ENCODE measurements at places on chromosomes 2 and 18.

- DNase-seq = no peak
Observed at GRCh38 chr2:199772035-199772976, 78.7 kb downstream of the FTCDNL1 start.

DNA sequence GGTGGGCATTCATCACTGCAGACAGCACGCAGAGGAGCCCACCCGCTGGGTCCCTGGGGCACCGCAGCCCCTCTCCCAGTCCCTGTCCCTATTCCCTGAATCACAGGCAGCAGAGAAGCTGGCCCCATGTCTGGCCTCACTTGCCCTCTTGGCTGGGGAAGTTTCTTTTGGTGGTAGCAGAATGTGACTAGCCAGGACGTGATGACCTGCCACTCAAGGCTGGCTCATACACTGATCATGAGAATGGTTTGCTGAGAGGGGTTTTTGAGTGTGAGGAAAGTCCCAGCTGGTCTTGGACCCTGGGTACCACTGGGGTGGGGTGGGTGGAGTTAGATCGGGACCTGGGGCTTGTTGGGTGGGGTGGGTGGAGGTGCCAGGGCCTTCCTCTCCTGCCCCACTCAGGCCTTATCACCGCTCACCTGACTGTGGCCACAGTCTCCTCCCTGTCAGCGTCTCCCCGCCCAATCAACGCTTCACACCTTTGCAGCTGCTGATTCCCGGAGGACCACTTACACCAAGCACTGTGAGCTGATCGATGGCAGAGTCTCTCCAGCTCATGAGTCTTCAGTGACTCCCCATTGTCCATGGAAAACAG lies 28.9 kb upstream of the FOSL2 start:
- DNase-seq = no peak

GRCh38 chr2:241633561-241633960 lies 3.4 kb downstream of the THAP4 start:
- no peak for DNase-seq

DNA sequence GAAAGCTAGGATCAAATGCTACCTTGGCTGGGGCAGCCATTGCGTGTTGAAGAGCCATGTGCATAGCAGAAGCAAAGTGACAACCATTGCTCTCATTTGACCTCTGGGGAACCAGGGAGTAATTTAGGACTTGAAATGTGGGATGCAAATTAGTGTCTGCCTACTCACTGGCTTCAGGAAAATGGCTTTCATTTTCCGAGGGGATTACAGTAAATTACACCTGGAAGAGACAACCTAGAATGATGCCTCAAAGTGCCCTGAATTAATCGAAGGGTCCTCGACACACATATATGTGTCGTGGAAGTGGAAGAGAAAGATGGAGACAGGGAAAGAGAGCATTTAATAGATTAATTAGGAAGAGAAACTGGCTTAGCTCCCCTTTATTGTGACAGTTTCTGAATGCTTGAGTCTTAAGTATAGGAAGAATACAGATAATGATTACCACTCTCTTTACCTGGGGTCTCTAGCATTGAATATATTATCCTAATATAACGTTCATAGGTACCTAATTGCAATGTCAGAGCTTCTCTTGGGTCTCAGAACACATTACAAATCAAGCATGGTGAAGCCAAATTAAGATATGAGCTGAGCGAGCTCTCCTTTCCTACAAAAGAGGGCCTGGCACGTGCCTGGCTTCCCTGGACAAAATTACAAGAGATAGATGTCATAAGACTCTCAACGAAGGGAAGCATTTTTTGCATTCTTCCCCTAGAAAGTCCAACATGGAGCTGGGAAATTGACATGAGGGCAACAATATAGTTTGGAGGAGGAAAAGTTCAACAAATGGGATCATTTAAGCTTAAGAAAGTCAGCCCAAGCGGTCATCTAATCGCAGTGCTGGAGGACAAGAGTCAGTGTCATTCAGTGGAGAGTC lies 59.5 kb downstream of the MYCN start:
- DNase-seq = no peak

- no peak for DNase-seq
Observed at GRCh38 chr2:228613133-228613850, 431.8 kb upstream of the SPHKAP start.

DNA sequence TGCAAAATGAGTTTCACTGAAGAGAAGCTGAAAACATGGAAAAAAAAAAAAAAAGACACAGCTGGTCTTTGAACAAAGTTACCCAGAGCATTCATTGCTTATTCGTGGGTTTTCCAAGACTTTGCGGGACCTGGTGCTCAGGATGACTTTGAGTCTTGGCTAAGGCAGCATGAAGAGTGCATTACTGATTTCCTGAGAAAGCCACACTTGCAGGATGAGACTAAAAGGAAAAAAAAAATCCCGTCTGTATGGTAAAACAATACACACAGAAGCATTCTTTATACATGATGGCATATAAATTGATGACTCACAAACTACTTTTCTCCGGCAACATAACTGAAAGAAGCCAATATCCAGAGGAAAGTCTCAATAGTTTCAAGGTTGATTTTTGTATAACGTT lies 195.4 kb downstream of the SPP2 start:
- DNase-seq = no peak

DNA sequence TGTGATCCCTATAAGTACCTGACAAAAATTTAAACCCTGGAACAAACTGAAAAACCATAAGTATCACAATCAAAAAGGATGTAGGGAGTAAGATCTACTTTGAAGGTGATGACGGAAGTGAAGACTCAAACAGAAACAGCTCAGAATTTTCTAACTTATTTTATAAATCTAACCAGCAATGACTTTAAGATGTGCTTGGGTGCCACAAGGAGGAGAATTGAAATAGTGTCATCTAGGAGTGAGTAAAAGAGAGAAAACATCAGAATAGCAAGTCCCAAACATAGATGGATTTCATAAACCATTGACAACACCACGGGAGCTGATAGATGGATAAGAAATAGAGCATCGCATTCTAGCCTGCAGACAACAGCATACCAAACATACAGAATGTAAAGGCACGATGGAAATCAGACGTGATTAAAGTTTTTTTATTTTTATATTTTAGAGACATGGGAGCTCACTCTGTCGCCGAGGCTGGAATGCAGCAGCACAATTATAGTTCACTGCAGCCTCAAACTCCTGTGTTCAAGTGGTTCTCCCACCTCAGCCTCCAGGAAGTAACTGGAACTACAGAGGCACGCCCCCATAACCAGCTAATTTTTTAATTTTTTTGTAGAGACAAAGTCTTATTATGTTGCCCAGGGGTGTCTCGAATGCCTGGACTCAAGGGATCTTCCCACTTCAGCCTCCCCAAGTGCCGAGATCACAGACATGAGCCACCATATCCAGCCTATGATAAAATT lies 36.9 kb downstream of the MAP3K19 start:
- DNase-seq = no peak
